Fibroblast of lung (primary cell): ENCODE measurements at places on chromosomes 4 and X. TPM values are rescaled to one million over a fixed set of nuclear protein-coding genes. Genes with fewer than 3 reads are reported as not detected.
A peak's percentile ranks its signal among the peaks of the same experiment; 100 is the strongest.

- DNase-seq, result peak; percentile 33
- no peaks in the 10 kb centered on the region for H3K36me3 ChIP-seq
- no peak overlapping the region for H3K4me3 ChIP-seq
- H3K27ac ChIP-seq, result no peak overlapping the region
Observed at GRCh38 chr4:6914448-6914847, 4.8 kb downstream of the TBC1D14 start.

- no peak overlapping the region for H3K27ac ChIP-seq
- no peak overlapping the region for H3K4me3 ChIP-seq
- H3K27me3 ChIP-seq, result no peaks in the 10 kb centered on the region
- H3K36me3 ChIP-seq, result no peaks in the 10 kb centered on the region
- no peak for DNase-seq
Observed at GRCh38 chrX:149370097-149370496, 135.0 kb downstream of the IDS start.

- no peak overlapping the region for H3K4me3 ChIP-seq
- DNase-seq, result peak; percentile 80
- no peak overlapping the region for H3K27ac ChIP-seq
- no peaks in the 10 kb centered on the region for H3K27me3 ChIP-seq
Observed at GRCh38 chr4:168509786-168510185, 12.9 kb downstream of the PALLD start.

DNA sequence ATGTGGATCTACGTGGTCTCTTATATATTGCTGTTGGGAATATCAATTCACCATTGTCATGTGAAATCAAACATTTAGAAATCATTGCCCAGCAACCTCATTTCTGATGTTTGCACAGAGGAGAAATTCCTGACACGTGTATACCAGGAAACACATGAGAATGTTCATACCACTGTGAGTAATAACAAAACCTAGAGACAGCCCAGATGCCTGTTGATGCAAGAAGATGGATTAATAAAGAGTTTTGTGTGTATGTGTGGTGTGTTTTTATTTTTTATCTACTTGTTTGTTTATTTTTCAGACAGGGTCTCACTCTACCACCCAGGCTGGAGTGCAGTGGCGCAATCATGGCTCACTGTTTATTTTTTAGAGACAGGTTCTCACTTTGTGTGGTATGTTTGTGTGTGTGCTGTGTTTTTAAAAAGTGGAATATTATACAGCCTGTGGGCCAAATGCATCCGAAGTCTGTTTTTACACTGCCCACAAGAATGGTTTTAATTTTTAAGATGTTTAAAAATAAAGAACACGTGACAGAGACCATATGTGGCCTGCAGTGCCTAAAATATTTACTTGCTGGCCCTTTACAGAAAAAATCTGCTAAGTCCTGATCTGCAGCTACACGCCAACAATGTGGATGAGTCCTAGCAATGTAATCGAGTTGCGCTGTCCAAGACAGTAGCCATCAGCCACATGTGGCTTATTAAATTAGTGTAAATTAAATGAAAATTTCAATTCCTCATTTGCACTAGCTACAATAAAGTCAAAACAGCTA, 39.2 kb downstream of the TXLNG start:
- H3K27ac ChIP-seq, result peak overlapping the region; percentile 43
- peaks cover 2% of the 10 kb centered on the region for H3K4me1 ChIP-seq
- peaks cover 2% of the 10 kb centered on the region for H3K36me3 ChIP-seq

STK26 gene
- 2.0 and 2.8 TPM in 2 replicates for total RNA-seq

GRCh38 chr4:120765260-120765680, 157.3 kb downstream of the PRDM5 start:
- DNase-seq, result no peak
- no peaks in the 10 kb centered on the region for H3K27me3 ChIP-seq
- H3K4me3 ChIP-seq, result no peak overlapping the region
- no peak overlapping the region for H3K27ac ChIP-seq

GRCh38 chr4:20086067-20086798, 165.5 kb upstream of the SLIT2 start:
- no peaks in the 10 kb centered on the region for H3K36me3 ChIP-seq
- no peak for DNase-seq
- H3K27ac ChIP-seq, result no peak overlapping the region
- H3K4me1 ChIP-seq, result no peaks in the 10 kb centered on the region
- no peaks in the 10 kb centered on the region for H3K27me3 ChIP-seq

GRCh38 chrX:121479406-121479805, 432.0 kb downstream of the GLUD2 start:
- no peak overlapping the region for H3K4me3 ChIP-seq
- H3K27ac ChIP-seq, result no peak overlapping the region
- no peaks in the 10 kb centered on the region for H3K36me3 ChIP-seq
- no peaks in the 10 kb centered on the region for H3K27me3 ChIP-seq
- no peaks in the 10 kb centered on the region for H3K4me1 ChIP-seq
- DNase-seq, result no peak

BST1 gene
- 14.6 and 15.7 TPM in 2 replicates for total RNA-seq

DNA sequence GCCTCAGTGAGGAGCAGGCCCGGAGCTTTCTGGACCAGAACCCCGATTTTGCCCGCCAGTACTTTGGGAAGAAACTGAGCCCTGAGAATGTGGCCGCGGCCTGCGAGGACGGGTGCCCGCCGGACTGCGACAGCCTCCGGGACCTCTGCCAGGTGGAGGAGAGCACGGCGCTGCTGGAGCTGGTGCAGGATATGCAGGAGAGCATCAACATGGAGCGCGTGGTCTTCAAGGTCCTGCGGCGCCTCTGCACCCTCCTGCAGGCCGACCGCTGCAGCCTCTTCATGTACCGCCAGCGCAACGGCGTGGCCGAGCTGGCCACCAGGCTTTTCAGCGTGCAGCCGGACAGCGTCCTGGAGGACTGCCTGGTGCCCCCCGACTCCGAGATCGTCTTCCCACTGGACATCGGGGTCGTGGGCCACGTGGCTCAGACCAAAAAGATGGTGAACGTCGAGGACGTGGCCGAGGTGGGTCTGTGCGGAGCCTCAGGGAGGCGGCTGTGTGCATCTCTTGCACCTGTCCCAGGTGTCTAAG, 323 bp downstream of the PDE6B start:
- H3K36me3 ChIP-seq, result no peaks in the 10 kb centered on the region
- H3K27ac ChIP-seq, result no peak overlapping the region
- H3K4me1 ChIP-seq, result no peaks in the 10 kb centered on the region
- H3K4me3 ChIP-seq, result no peak overlapping the region
- no peak for DNase-seq
- H3K27me3 ChIP-seq, result no peaks in the 10 kb centered on the region

TASL gene
- not detected in 2 replicates for total RNA-seq

- no peak overlapping the region for H3K27ac ChIP-seq
- no peaks in the 10 kb centered on the region for H3K27me3 ChIP-seq
- DNase-seq, result peak; percentile 10
- H3K4me1 ChIP-seq, result no peaks in the 10 kb centered on the region
- H3K36me3 ChIP-seq, result no peaks in the 10 kb centered on the region
Observed at GRCh38 chr4:15117270-15117946, 115.1 kb downstream of the CPEB2 start.

DNA sequence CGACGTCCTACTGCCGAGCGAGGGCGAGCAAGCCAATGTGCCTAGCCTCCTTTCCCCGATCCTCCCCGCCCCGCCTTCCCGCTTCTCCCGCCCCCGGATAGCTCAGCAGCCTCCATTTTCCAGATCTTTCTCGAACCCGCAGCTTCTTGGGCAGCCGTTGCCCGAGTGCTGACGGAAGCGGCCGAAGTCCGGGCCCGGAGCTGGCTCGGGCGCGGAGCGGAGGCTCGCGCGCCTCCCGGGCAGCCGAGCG, 172 bp upstream of the HSPA4L start:
- DNase-seq, result peak; percentile 85
- H3K27ac ChIP-seq, result peak overlapping the region; percentile 78
- peaks cover 3% of the 10 kb centered on the region for H3K4me1 ChIP-seq
- H3K27me3 ChIP-seq, result no peaks in the 10 kb centered on the region

IL15 gene
- total RNA-seq, result 5.9 and 14.9 TPM in 2 replicates

GRCh38 chr4:56051710-56052075, 102.9 kb downstream of the CEP135 start:
- no peaks in the 10 kb centered on the region for H3K36me3 ChIP-seq
- H3K27me3 ChIP-seq, result no peaks in the 10 kb centered on the region
- no peak for DNase-seq
- no peak overlapping the region for H3K27ac ChIP-seq
- no peak overlapping the region for H3K4me3 ChIP-seq

GRCh38 chr4:149830823-149831222, 15.2 kb upstream of the IQCM start:
- no peaks in the 10 kb centered on the region for H3K27me3 ChIP-seq
- H3K4me3 ChIP-seq, result no peak overlapping the region
- no peaks in the 10 kb centered on the region for H3K36me3 ChIP-seq
- no peak for DNase-seq
- no peaks in the 10 kb centered on the region for H3K4me1 ChIP-seq
- no peak overlapping the region for H3K27ac ChIP-seq

- no peak overlapping the region for H3K27ac ChIP-seq
- DNase-seq, result no peak
- H3K36me3 ChIP-seq, result no peaks in the 10 kb centered on the region
- H3K4me3 ChIP-seq, result no peak overlapping the region
- no peaks in the 10 kb centered on the region for H3K27me3 ChIP-seq
Observed at GRCh38 chrX:40080894-40081678, 16.7 kb downstream of the BCOR start.

GRCh38 chrX:35617836-35618235, 180.3 kb upstream of the MAGEB16 start:
- H3K27ac ChIP-seq, result no peak overlapping the region
- no peaks in the 10 kb centered on the region for H3K36me3 ChIP-seq
- no peaks in the 10 kb centered on the region for H3K27me3 ChIP-seq
- H3K4me1 ChIP-seq, result no peaks in the 10 kb centered on the region

- no peak for DNase-seq
- no peaks in the 10 kb centered on the region for H3K36me3 ChIP-seq
- no peak overlapping the region for H3K4me3 ChIP-seq
- no peak overlapping the region for H3K27ac ChIP-seq
Observed at GRCh38 chrX:1463581-1463980, 10.9 kb upstream of the ASMTL start.

DNA sequence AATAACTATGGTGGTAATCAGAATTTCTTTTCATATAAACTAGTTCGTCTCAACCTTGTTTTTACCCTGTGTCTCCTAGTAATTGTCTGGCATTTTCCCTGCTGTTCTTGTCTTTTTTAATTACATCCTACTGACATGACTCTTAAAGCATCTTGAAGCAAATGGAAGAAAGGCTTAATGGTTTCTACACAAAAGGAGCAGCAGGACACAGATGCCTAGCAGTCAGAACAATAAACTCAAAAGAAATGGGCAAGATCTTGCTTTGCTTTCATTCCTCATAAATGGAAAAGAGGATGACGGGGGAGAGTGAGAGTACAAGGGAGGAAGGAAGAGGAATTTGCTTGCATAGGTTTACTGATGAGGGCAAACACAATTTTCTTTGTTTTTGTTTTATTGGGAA, 293.2 kb upstream of the EMCN start:
- H3K36me3 ChIP-seq, result no peaks in the 10 kb centered on the region
- no peak overlapping the region for H3K27ac ChIP-seq
- H3K27me3 ChIP-seq, result no peaks in the 10 kb centered on the region
- no peak for DNase-seq
- H3K4me1 ChIP-seq, result no peaks in the 10 kb centered on the region

FGFR3 gene
- total RNA-seq, result under 0.01 and 0.33 TPM in 2 replicates

- no peak overlapping the region for H3K27ac ChIP-seq
- H3K27me3 ChIP-seq, result no peaks in the 10 kb centered on the region
- no peaks in the 10 kb centered on the region for H3K36me3 ChIP-seq
- no peak overlapping the region for H3K4me3 ChIP-seq
- no peak for DNase-seq
- peaks cover 2% of the 10 kb centered on the region for H3K4me1 ChIP-seq
Observed at GRCh38 chrX:47080215-47080914, 2.1 kb downstream of the RGN start.

GRCh38 chr4:1500231-1500965, 94.2 kb upstream of the NKX1-1 start:
- no peaks in the 10 kb centered on the region for H3K4me1 ChIP-seq
- no peak overlapping the region for H3K4me3 ChIP-seq
- H3K27me3 ChIP-seq, result no peaks in the 10 kb centered on the region

- H3K36me3 ChIP-seq, result no peaks in the 10 kb centered on the region
- peak; percentile 20 for DNase-seq
- H3K27ac ChIP-seq, result no peak overlapping the region
- no peaks in the 10 kb centered on the region for H3K27me3 ChIP-seq
- no peak overlapping the region for H3K4me3 ChIP-seq
- peaks cover 9% of the 10 kb centered on the region for H3K4me1 ChIP-seq
Observed at GRCh38 chr4:114082348-114082747, 102.9 kb upstream of the ARSJ start.

TRIM75 gene
- total RNA-seq, result not detected in 2 replicates

DNA sequence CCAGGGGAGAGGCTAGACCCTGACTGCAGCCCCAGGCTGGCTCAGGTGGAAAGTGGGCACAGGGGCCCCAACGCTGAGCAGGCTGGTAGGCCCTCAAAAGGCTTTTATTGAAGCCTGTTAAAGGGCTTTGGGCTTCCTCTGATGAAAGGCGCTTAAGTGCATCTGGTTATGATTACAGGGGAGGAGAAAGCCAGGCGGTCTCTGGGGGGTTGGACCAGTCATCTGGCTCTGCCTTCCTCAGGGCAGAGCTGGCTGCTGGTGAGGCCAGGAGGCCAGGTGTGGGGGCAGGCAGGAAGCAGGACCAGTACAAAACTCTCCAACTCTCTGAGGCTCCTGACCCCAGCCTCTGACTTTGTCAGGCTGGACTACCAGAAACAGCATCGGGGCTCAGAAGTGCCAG, 68.8 kb upstream of the BCOR start:
- H3K27me3 ChIP-seq, result no peaks in the 10 kb centered on the region
- H3K4me1 ChIP-seq, result peaks cover 7% of the 10 kb centered on the region
- DNase-seq, result no peak
- H3K36me3 ChIP-seq, result no peaks in the 10 kb centered on the region
- H3K27ac ChIP-seq, result no peak overlapping the region

GRCh38 chrX:129495900-129496299, 27.4 kb downstream of the SMARCA1 start:
- H3K27ac ChIP-seq, result no peak overlapping the region
- no peaks in the 10 kb centered on the region for H3K36me3 ChIP-seq
- no peak overlapping the region for H3K4me3 ChIP-seq
- peaks cover 4% of the 10 kb centered on the region for H3K4me1 ChIP-seq
- DNase-seq, result peak; percentile 60

- H3K36me3 ChIP-seq, result no peaks in the 10 kb centered on the region
- peaks cover 8% of the 10 kb centered on the region for H3K27me3 ChIP-seq
- DNase-seq, result no peak
Observed at GRCh38 chr4:55830716-55831115, 11.1 kb downstream of the EXOC1L start.

ASB11 gene
- total RNA-seq, result not detected in 2 replicates

- H3K27me3 ChIP-seq, result no peaks in the 10 kb centered on the region
- H3K4me3 ChIP-seq, result no peak overlapping the region
- DNase-seq, result peak; percentile 60
- H3K36me3 ChIP-seq, result peaks cover 6% of the 10 kb centered on the region
- no peak overlapping the region for H3K27ac ChIP-seq
Observed at GRCh38 chr4:147916351-147916750, 184.5 kb downstream of the ARHGAP10 start.
